Peyer's patch (tissue), 4 donors: ENCODE measurements at places on chromosomes 16 and 17. TPM values are rescaled to one million over a fixed set of nuclear protein-coding genes. Genes with fewer than 3 reads are reported as not detected.

GRCh38 chr16:17034477-17035252 is 436.1 kb downstream of the XYLT1 start:
- DNase-seq: no peak

- no peak for DNase-seq
Measured at GRCh38 chr16:628321-629061, 2.3 kb upstream of the WFIKKN1 start.

DNA sequence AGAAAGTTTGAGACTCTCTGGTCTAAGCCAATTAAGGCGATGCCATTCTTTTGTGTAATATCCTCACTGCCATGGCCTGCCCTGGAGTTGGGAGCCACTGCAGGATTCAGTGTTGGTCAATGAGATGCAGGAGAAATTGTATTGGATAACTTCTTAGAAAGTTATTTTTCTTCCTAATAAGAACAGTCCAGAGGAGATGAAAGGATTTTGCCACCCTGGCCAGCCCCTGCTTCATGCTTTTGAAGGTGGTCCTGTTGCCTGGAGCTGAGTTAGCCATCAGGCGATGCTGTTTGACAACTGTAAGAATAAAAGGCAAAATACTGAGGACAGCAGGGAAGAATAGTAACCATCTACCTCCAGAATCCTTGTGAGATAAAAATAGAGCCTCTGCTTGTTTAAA is 35.4 kb upstream of the CNTNAP4 start:
- DNase-seq: no peak

DNA sequence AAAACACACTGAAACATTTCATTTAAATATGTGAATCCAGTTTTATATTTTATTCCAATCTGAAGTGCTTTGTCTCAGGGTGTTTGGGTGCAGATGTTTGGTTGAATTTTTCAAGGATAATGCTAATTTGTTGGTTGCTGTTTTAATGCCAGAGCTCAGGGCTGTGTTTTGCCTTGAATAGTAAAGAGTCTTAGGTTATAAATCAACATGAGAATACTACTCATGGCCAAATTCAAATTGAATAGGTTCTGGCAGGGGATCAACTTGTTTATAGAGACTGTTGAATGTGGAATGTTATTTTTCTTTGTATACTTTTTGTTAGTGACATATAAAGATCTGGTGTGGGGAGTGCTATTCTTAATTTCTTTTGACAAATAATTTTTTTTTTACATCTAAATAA is 18.8 kb downstream of the TOM1L1 start:
- DNase-seq: no peak

The ZNF319 gene
- 12.1 TPM for total RNA-seq
